ENCODE measurements at places on chromosomes 12 and 14.

GRCh38 chr12:58521152-58521551 is 399.2 kb downstream of the LRIG3 start:
- no peak for DNase-seq

DNA sequence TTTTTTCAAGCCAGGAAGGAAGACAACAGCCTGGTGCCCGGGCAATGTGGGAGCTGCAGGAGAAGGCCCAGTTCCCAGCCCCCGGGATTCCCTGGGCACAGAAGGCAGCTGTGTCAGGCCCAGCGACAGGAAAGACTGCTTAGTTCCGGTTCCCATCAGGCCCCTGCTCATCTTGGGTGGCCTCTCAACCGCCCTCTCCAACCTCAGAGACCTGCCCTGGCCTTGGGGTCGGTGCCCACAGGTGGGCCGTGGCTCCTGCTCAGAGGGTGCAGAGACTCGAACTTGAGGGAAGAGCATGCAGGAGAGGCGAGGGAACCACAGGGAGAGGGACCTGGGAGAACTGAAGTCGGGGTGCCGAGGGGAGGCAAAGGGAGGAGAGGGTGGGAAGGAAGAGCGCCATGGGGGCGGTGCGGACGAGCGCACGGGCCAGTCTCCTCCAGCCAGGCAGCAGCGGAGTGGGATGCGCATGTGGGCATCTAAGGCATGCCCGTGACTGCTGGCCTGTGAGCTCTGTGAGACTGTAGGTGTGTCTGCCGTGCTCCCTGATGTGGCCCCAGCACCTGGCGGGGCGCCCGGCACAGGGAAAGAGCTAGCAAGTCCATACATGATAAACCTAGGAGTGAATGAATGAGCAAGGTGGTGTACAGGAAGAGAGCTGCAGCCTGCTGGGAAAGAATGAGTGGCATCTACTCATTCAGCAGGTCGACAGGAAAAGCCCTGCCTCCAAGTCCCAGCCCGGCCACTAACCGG is 42.7 kb downstream of the SSH1 start:
- no peak for DNase-seq

- DNase-seq, result no peak
These were observed 129.5 kb downstream of the ETV6 start for GRCh38 chr12:11778713-11779685.

DNA sequence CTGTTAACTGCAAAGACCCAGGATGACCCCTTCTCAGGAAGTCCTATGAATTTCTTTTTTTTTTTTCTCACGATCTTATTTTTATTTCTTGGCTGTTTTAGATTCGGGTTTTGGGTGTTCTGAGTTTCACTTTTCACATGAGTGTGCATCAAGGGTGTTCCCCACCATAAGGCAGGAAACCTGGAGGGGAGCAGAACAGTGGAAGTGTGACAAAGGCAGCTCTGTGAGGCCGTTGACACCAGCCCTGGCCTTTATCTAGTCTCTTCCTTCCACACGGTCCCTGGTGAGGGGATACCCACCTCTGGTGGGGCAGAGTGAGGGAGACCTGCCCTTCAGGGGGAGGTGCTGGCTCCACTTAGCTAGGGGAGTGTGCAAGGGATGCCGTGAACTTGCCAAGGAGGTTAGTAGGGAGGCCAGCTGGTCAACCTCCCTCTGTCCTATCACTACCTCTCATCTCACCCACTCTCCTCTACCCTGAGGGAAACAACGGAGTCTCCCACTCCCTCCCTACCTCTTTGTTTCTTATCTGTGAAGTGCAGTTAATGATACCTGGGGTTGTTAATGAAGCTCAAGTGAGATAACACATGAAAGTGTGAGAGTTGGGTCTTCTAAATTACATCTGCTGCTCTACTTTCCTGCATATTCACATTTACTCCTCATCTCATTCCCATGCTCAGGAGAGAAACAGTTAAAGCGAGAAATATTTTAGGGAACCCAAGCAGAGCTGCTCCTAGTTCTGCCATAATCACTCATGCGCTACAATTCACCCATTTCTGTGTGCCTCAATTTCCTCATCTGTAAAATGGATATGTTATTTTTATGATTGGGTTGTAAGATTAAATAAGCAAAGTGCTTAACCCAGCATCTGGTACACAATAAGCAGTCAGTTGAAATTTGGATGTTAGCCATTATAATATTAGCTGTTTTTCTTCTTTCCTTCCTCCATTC is 4.4 kb upstream of the GALNT6 start:
- no peak for DNase-seq

DNA sequence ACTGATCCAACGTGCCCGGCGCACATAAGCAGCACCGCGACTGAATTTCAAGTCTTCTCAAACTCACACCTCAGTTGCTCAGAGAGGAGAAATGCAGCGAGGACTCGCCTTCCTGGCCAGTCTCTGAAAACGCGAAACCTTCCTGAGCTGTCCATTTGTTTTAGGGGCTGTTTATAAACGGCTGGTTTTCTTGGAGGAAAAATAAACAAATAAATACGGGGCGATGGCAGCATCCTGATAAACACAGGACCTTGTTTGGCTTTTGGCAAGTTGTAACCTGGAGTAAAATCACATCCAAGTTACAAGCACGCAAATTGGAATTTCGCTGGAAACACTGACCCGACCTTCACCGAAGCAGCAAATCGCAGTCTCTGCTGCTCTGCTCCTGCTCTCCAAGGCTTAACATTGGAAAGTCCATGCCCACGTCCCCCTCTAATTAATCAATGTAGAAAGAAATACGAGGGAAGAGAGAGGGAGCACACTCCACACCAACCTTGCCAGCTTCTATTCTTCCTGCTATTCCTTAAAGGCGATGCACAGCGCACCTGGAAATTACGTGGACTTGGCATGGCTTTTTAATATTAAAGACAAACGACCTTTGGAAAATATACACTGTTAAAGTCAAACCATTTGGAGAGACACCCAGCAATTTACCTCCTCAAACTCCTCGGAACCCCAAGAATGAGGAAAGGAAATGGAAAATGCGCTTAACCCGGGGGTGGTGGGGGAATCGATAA is 248.8 kb downstream of the APAF1 start:
- no peak for DNase-seq

- no peak for DNase-seq
These were observed 687.1 kb upstream of the FBXO33 start for GRCh38 chr14:40119321-40119720.

- no peak for DNase-seq
These were observed 61.8 kb downstream of the RNFT2 start for GRCh38 chr12:116799955-116800354.

- no peak for DNase-seq
These were observed 2.2 kb downstream of the CYP27B1 start for GRCh38 chr12:57764662-57765002.

GRCh38 chr14:97726676-97727075 is 929.5 kb downstream of the VRK1 start:
- no peak for DNase-seq

DNA sequence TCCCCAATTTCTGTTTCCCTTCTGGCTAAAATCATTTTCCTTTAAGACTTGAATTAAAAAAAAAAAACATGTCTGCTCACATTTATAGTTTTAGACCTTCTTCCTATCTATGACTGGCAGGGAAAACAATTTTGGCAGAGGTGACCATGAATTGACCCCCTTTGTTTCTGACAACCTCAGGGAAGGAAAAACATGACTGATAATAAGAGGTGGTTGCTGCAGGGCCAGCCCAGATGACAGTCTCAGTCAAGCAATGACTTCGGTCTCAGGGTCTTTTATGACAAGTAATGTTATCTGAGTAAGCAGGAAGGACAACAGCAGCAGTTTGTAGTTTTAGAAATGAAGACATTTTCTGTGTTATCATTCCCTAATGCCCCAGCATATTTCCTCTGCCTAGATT is 430.9 kb downstream of the LRIG3 start:
- DNase-seq, result no peak

DNA sequence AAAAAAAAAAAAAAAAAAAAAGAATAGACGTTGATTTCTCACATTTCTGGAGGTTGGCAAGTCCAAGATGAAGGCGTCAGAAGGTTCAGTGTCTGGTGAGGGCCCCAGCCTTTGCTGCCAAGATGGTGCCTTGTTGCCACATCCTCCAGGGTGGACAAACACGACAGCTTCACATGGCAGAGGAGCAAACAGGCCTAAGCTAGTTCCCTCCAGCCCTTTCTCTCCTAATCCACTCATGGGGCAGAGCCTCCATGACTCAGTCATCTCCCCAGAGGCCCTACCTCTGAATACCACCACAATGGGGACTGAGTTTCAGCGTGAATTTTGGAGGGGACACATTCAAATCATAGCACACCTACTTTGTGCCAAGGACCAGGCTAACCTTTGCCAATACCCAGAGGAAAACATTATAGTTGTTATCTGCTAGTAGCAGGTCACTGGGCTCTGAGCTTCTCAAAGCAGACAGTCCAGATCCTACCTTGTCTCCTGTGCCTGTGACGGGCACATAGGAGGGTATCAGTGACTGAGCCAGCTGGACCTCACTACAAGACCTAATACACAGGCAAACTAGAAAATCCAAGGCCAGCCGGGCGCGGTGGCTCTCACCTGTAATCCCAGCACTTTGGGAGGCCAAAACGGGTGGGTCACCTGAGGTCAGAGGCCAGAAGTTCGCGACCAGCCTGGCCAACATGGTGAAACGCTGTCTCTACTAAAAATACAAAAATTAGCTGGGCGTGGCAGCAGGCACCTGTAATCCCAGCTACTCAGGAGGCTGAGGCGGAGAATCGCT is 10.5 kb upstream of the BCL11B start:
- no peak for DNase-seq

DNA sequence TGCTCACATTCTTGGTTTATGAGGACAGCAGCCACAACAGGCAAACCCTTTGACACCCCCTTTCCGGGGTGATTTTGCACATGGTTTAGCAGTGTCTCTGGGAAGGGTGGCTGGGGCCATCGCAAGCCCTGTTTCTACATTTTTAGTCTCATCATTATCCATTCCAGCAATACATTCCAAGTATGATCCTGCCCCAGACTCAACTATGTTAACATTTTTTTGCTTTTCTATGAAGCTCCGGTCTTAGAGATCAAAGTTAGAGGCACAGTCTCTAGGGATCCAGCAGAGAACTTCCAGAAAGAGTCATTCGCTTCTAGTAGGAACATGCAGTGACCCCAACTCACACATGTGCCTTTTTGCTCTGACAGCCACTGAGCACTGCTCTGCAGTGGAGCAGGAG is 130.9 kb downstream of the TBX5 start:
- no peak for DNase-seq

GRCh38 chr12:10154145-10154496 is 17.8 kb downstream of the OLR1 start:
- DNase-seq, result no peak

DNA sequence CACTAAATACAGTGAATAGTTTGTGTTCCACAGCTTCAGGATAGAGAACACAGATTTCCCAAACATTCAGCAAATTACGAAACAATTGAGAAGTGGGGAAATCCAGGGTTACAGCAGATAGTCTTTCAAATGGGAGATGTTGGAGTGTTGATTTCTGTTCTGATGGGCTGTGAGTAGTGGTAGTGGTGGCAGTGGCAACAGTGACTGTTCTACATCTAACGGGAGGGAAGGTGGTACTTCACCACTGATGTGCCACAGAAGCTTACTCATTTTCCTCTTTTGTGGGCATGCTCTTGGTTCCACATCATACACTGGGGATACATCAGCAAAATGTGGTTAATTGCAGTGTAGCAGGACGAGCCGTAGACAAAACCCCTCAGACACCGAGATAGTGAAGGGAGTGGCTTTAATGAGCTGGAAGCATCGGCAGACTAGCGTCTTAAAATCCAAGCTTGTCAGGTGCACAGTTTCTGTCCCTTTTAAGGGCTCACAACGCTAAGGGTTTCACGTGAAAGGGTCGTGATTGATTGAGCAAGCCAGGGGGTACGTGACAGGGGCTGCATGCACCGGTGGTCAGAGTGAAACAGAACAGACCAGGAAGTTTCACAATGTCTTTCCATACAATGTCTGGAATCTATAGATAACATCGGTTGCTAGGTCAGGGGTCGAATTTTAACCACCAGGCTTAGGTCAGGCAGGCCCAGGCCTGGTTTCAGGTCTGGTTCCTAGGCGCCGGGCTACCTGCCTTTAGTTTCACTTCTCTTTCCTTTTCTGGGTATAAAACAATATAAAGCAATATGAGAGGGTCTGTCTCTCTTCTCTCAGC is 330.6 kb upstream of the FBXO33 start:
- no peak for DNase-seq

DNA sequence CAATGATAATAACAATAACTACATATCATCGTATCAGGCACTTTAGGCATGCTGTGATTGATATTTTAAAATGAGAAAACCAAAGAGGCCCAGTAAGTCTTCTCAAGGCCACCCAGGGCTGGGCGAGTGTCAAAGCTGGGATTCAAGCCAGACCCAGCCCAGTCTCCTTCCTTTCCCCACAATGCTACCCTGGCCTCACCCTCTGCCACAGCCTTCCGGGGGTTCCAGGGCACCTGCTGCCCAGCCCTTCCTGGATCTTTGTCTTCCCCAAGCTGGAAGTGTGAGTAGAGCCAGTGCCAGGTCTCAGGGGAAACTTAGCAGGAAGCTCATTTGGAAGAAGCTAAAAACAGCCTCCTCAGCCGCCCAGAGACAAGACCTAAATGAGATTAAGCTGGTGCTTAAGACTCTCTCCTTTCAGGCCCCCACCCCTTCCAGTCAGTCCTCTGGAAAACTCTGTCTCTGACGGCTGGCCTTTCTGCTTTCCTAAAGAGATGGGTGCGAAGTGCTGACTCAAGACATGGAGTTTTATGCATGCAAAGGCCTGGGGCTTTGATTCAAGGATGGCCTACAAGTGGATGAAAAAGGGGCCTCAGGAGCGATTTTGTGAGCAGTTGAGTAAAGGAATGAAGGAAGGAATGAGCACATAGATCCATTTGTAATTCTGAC is 184.2 kb downstream of the KCNA5 start:
- DNase-seq, result no peak

GRCh38 chr12:96402061-96402460 is 1.8 kb upstream of the CDK17 start:
- DNase-seq, result no peak

DNA sequence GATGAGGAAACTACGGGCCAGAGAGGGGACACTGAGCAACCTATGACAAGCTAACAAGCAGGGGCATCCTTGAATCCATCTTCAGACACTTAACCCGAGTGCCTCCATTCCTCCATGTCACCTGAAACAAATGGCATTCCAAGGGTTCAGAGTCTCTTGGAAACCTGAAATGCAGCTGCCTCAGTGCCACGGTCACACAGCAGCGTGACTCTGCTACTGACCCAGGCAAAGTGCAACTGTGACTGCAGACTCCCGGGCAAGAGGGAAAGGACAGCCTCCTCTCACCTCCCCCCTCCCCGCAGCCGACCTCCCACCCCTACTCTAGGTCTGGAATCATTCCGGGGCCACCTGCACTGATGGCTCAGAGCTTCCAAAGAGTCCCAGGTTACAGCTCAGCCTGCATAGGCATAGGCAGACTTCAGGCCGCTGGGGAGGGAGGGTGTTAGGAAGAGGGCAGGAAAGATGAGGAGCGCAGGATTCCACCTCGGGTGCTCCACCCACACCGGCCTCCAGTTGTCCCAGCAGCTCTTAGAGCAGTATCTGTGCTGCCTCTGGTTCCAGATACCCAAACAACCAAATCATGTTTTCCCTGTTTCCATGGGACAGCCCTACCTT is 53.2 kb downstream of the KCNK10 start:
- DNase-seq, result no peak

DNA sequence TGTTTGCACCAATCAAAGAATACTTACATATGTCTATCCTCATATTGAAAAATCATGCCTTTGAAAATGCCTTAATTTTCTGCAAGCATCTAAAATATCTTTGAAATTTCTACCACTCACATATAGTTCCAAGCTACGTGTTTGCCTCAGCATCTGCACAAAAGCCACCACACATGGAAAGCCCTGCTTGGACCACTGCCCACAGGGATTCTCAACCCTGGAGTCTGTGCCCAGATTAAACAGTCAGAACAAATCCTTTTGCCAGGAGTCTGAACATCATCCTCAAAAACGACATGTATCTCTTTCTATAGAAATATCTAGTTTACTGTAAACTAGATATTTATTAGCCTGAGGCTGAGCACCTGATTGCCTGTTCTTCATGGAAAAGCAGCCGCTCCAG is 32.6 kb downstream of the ARMH4 start:
- DNase-seq, result no peak

All from activated T-cell treated with anti-CD3 and anti-CD28 coated beads for 48 hours (primary cell).